Eye (tissue), 1 donor: ENCODE measurements at places on chromosomes 3 and 15.

GRCh38 chr15:51283026-51283425 is 55.4 kb downstream of the CYP19A1 start:
- no peak for DNase-seq

GRCh38 chr3:18888819-18889218 is 259.5 kb upstream of the KCNH8 start:
- no peak for DNase-seq

GRCh38 chr15:47349179-47349578 is 368.1 kb upstream of the SEMA6D start:
- DNase-seq = no peak

DNA sequence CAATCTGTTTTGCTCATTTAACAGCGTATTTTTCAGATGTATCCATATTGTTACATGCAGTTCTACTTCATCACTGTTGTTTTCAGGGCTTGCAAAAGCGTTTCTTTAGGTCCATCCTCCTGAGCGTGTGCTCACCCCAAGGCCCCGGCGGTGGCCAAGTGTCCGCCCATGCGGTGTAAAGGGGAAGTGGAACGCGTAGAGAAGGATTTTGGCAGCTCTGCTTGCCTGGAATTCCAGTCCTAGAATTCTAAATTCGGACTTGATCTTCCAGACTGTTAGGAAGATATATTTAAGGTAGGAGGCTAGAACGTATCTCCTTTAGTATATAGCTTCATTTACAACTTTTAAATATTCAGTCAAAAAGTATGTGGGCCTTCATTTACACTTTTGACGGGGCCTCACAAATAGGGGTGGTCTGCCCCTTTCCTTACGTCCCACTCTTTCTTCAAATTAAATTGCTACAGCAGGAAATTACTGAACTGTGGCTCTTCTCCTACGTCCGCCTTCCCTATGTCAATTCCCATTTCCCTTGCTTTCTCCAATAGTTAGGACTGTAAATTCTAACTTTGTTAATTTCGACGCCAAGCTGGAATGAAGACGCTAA is 609 bp upstream of the TBC1D23 start:
- peak; percentile 85 for DNase-seq

GRCh38 chr3:168002786-168003368 is 92.8 kb downstream of the GOLIM4 start:
- no peak for DNase-seq

- DNase-seq = no peak
These were observed 5.5 kb upstream of the MEIS2 start for GRCh38 chr15:37105889-37106288.

GRCh38 chr3:40679290-40679689 is 154.5 kb downstream of the ZNF621 start:
- no peak for DNase-seq

GRCh38 chr15:79743032-79743431 is 153.8 kb downstream of the MTHFS start:
- no peak for DNase-seq

GRCh38 chr15:34209421-34210282 is at the start of gene KATNBL1:
TSS of gene KATNBL1 (minus strand) at chr15:34210096. CDS start at chr15:34163676, 46,420 bp downstream.
- DNase-seq = peak; percentile 99

DNA sequence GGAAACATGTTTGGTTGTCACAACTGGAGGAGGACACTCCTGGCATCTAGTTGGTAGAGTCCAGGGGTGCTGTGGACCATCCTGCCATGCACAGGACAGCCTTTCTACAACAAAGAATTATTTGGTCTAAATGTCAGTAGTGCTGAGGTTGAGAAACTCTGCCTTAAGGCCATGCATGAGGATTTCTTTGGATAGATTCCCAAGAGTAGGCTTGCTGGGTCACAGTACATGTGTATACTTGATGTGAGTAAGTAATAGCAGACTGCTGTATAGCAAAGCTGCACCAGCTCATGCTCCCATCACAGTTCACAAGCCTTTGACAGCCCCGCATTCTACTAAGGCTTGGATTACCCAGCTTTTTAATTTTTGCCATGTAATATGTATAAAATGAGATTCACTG is 151.3 kb downstream of the MFSD1 start:
- no peak for DNase-seq

DNA sequence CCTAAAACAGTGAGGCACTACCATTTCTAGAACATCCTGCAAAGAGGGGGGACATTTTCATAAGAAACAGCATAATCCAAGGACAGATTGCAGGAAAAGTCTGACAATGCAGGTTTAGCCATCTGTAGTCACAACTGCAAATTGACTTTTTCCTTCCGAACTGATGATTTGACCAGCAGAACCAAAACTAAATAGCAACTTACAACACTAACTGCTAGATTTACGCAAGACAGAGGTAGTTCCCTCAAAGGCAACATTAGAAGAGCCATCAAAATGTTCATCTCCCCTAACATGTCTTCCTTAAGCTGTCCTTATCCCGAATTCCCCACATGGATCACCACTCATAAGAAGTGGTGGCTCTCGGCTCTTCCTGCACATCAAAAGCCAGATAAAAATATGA is 129.6 kb downstream of the GADL1 start:
- no peak for DNase-seq

DNA sequence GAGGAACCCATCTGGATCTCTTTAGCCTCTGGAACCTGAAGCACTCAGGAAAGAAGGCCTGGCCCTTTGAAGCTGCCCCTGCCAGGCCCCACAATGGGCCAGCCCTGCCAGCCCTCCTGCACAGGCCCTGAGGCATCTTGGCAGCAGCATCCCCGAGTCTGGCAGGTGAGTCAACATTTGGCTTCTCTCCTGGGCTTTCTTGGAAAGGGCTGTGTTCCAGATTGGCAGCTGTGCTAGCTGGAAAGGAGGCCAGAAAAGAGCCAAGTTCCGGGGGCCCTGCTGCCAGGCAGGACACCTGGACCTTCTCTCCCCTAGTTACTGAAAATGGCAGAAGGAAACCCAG is 187.2 kb downstream of the SHQ1 start:
- DNase-seq = peak; percentile 35

GRCh38 chr3:177448987-177449359 is 251.7 kb upstream of the TBL1XR1 start:
- no peak for DNase-seq

- DNase-seq = no peak
These were observed 45.7 kb upstream of the PLSCR5 start for GRCh38 chr3:146650691-146651442.

DNA sequence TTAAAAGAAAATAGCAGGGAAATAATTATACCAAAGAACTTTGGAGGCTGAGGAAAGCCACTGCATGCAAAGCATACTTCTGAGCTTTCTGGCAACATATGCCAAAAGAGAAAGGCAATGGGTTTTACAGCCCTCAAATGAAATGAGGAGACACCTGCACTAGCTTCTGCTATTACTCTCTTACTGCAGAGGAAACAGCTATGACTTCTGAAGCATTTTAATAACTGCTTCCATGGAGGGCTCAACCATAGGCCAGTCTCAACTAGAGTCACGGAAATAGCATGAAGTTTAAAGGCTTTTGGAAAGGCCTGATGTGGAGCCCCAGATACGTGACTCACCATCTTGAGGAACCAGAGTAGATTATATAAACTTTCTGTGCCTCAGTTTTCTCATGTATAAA is 114.8 kb downstream of the OXNAD1 start:
- DNase-seq = no peak

GRCh38 chr3:138649134-138649533 is 40.6 kb downstream of the FAIM start:
- no peak for DNase-seq

GRCh38 chr15:35522061-35522460 is 23.9 kb downstream of the DPH6 start:
- DNase-seq = no peak

GRCh38 chr15:50077651-50078050 is 41.4 kb downstream of the ATP8B4 start:
- no peak for DNase-seq

DNA sequence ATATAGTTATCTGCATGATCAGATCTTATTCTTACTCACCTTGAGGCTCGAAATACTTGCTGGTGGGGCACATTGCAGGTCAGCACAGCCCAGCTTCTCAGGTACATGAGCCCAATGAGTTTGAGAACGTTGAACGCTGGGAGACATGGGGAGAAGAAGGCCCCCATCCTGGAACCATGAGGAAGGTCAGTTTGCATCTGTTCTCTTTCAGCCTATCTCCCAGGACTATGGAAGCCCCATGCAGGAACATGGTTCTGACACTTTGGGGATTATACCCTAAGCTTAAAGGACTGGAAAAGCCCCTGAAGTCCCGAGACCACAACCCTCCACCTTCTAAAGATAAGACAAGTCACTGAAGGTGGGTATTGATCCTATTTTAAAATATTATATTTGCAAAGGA is 17.4 kb upstream of the STARD5 start:
- DNase-seq = no peak

GRCh38 chr3:60154011-60154410 is 1097.2 kb downstream of the FHIT start:
- no peak for DNase-seq

- DNase-seq = peak; percentile 87
These were observed 17.2 kb upstream of the USP3 start for GRCh38 chr15:63487076-63487757.

- no peak for DNase-seq
These were observed 114.3 kb downstream of the FAM43A start for GRCh38 chr3:194800002-194800401.
